HTR-8/SVneo (cell line): ENCODE measurements at places on chromosomes 4 and X.
A peak's percentile ranks its signal among the peaks of the same experiment; 100 is the strongest.

DNA sequence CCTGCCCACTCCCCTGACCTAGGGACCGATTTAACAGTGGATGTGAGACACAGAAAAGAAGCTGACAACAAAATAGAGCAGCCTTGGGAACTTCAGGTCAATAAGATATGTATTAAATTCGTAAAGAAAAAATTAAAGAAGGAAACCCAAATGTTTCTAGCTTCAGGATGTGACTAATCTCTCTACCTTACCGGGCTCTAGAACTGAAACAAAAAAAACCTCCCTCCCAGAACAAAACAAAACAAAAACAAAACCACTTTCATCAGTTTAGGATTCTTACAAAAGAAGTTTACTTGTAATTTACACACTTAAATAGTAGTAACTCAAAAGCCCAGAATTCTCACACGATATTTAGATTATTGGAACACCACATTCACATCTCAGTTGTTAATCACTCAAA lies 185.8 kb upstream of the RPS6KA3 start:
- DNase-seq: no peak

DNA sequence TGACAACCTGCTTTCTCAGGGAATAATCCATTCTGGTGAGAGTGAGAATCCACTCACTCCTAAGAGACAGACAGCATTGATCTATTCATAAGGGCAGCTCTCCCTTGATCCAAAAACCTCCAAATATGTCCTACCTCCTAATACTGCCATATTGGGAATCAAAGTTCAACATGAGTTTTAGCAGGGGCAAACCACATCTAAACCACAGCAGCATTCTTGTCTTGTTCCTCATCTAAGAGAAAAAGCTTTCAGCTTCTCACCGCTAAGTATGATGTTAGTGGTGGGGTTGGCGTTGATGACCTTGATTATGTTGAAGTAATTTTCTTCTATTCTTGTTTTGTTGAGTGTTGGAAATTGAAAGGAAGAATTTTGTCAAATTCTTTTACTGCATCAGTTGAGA lies 69.6 kb downstream of the SERTM2 start:
- DNase-seq: no peak

DNA sequence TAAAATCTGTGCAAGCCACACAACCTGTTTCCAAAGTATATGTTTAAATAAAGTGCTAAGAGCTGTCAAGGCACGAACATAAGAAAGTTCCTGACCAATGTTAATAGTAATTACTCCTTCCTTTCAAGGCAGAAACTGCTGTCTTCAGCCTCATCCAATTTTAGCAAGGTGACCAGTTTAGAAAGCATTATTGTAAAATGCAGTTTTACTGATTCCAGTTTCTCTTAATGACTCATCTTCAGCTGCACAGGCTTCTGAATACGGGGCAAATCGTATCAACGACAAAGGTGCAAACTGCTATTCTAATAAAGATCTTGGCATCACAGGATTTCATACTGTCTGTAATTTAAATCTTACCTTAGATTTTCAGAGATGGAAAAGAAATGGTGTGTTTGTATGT lies 87.5 kb downstream of the PPP3CA start:
- no peak for DNase-seq

DNA sequence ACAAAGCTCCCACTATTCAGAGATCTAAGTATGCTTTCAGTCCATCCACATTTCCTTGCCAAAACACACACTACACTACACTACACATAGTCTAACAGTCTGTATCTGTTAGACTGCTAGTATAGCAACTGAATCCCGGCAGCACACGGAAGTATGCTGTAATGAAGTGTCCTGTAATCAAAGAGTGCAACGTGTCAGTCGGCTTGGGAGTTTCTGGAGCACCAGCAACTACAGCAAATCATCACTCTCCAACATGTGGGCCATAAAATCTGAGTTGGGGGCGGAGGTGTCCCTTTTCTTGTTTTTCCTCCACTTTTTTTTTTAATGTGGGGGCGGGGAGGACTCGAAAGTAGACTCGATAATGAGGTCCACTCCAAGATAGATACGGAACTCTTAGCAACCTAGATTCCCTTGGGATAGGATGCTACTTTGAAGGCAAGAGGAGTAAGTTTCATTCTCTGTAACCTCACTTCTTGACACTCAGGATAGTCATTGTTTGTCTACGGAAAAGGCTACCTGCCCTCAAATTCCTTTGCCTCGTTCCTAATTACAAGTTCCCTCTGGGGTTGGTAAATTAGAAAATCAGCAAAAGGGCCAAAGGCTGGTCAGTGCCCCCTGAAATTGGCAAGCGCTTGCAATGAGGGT lies 722 bp downstream of the SLC10A7 start:
- DNase-seq: peak; percentile 34

DNA sequence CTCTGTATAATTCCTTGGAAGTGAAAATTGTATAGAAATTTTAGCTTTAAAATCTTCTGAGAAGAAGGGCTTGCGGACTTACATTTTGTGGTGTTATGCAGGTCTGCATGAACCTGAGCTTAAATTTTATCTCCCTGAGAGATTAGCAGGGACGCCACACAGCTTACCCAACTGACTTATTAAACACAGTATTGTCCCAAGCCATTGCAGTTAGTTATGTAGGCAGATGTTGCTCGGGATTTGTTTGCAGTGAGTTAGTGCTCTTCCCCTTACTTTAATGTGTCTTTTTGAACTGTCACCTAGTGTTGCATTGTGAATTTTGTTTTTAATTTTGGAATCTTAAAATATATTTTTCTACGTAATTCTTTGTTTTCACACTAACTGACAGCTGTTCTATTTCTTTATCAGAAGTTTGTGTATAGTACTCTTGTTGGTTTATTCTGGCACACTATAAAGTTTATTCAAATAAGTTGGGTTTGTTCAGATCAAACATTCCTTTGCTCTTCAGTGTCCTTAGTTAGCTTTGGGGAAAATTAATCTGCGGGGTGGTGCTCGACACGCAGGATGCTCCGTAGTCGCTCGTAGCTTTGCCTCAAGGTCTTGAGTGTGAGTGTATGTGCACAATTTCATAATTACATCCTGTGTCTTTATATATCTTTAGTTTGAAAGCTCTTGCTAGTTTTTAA lies 145.4 kb downstream of the STIM2 start:
- DNase-seq: no peak

DNA sequence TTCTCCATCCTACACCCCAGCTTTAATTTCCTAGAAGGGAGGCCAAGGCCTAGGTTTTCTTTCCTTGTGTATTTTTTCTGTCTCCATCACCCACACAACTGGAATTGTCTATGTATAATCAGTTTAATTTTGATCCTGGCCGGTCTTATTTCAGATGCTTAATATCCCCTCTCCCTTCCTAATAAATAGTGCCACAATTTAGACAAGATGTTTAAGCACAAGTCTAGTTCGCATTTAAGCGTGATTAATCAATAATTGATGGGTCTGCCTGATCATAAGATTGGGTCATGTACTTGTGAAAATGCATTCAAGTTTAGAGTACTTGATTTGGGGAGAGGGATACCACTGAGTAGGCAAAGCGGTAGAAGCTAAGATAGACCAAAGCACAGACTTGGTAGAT lies 2.4 kb downstream of the BMP2K start:
- DNase-seq: no peak

GRCh38 chr4:103400405-103400804 lies 202.3 kb upstream of the CENPE start:
- no peak for DNase-seq

GRCh38 chrX:23380581-23380980 lies 45.9 kb downstream of the PTCHD1 start:
- no peak for DNase-seq

GRCh38 chrX:79182616-79183015 lies 38.1 kb downstream of the GPR174 start:
- no peak for DNase-seq

- no peak for DNase-seq
Measured at GRCh38 chr4:8560265-8561047, 19.7 kb upstream of the GPR78 start.

- DNase-seq: no peak
Measured at GRCh38 chr4:184389978-184390900, 84.1 kb downstream of the IRF2 start.

- DNase-seq: no peak
Measured at GRCh38 chr4:26648260-26648659, 64.4 kb downstream of the TBC1D19 start.

GRCh38 chr4:160180211-160180610 lies 1077.3 kb downstream of the RAPGEF2 start:
- peak; percentile 44 for DNase-seq

GRCh38 chr4:41043465-41043864 lies 170.9 kb downstream of the APBB2 start:
- DNase-seq: no peak

- DNase-seq: no peak
Measured at GRCh38 chr4:162682651-162683050, 484.0 kb downstream of the NAF1 start.

- no peak for DNase-seq
Measured at GRCh38 chr4:36222702-36223101, 21.6 kb downstream of the ARAP2 start.

GRCh38 chr4:83889802-83890201 lies 353.9 kb downstream of the GPAT3 start:
- no peak for DNase-seq

GRCh38 chr4:67884701-67885100 lies 899 bp upstream of the TMPRSS11D start:
- no peak for DNase-seq

DNA sequence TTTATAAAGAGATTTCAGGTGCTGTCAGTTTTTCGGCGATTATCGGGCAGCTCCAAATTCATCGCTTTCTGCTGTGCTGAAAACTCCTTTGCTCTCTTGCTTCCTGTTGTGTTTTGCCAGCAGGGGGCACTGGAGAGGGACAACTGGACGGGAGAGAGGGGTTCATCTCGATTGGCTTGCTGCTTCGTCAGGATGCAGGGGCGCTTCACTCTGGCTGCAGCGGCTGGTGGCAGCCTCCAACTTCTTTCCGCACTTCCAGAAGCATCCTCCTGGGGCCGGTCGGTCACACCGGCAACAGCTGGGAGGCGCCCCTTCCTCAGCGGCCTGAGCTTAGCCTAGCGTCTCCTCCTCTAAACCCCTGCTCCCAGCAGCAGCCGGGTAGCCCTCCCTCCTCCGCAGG lies 29.5 kb downstream of the MSL3 start:
- no peak for DNase-seq

DNA sequence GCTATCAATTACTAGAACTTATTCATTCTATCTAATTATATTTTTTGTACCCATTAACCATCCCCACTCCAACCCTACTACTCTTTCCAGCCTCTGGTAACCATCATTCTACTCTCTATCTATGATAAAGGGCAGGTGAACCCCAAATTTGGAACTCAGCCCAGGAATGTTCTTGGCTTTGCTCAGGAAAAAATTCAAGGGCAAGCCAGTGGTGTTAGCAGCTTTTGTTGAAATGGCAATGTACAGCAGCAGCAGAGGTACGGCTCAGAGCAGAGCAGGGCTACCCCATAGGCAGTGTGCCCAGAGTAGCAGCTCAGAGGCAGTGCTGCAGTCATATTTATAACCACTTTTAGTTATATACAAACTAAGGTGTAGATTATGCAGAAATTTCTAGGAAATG lies 138.2 kb downstream of the RNF150 start:
- DNase-seq: no peak

DNA sequence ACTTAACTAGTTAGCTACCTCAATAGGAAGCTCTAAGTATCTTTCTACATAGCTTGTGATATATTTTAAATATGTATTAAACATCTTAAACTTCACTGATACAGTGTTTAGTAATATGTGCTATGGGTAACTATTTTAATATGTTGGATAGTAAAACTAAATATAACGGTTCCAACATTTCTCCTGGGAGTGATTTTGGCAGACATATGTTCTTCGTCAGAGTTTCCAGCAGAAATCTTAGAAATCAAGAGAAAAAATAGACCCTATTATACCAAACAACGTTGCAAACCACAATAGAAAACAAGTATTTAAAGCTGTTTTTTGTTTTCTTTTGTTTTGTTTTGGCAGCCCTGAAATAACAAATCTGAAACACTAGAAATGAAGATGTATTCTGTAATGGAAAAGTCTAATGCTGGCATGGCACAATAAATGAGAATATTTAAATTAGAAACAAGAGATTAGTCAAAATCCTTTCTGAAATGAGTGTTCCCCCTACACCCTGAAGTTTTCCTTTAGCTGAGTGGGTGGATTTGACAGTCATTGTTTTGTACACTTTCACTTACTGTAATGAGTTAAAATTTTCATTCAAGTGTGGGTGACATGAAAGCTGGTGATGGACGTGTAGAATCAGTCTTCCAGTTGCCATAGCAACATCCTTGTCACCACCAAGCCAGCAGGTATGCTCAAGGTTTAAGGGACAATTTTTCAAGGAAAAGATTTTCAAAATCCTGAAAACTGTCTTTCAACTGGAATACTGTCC lies 233.5 kb downstream of the SCFD2 start:
- no peak for DNase-seq

DNA sequence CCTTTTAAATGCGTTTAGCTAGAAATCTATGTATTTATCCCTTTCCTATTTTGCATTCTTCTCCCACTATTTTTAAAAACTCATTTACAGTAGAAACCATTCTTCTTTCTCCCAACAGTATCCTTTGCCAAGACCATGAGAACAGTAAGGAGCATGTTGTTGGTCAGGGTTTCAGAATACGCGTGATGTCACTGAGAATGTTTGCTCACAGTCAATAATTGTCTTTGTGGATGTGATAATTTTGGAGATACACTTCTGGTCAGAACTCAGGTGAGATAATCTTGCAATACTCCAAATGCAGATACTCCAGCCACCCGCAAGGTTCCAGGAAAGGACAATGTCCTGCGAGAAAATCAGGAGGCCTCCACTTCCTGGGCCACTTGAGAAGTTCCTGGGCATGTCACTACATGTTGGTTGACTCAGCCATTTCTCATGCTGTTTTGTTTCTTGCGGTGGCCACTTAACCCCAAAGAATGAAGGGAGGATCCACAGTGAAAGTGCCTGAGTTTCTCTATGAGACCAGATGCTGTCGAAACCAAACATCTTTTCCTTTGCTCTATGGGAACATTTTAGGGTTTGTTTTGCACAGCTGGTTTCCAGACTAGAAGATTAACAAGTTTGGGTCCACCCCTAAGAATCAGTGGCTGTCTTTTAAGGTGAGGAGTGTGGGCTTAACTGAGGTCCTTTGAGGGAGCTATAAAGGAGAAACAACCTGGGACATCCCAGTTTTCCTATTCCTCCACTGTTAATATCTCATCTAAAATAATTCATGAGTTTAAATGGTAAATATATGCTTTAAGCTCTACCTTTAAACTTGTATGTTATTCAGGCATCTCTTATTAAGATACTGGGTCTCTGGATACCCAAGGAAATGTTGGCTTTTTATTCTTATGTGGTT lies 116.0 kb downstream of the SOWAHB start:
- DNase-seq: peak; percentile 51

GRCh38 chrX:46873746-46874145 lies 36.9 kb downstream of the RP2 start:
- DNase-seq: no peak
